ENCODE measurements at places on chromosomes 5 and 9. TPM values are rescaled to one million over a fixed set of nuclear protein-coding genes. Genes with fewer than 3 reads are reported as not detected.

DNA sequence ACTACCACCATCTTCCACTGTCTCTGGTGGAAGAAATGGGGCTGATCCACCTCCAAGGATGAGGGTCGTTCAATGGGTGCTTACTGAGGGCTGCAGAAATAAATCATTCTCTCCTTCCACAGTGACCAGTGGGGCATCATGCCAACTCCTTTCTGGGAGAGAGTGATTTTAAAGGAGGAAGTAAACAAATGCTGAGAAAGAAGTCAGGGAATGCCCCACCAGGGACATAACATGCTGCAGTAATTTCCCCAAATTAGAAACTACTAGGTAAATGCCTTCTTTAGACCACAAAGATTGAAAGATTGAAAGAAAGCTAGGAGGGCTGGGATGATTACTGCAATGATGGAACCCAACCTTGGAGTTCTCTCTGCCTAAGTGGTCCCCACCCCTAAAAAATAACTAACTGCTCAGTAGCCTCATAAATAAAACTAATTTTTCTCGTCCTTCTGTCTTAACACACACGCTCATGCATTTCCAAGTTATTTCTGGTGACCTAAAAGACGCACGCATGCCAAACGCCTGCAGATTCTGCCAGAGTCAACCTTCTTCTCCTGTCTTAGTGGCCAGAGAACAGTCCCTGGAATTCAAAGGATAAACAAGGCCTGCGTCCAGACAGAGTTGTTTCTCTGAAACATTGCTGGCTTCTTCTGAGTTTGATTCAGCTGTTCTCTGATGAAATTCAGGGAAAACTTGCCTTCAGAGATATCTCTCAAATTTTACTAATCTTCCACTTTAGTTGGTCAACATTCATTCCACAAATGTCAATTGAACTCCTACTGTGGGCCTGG lies 250.0 kb downstream of the NR3C1 start:
- peak; percentile 74 for DNase-seq

DNA sequence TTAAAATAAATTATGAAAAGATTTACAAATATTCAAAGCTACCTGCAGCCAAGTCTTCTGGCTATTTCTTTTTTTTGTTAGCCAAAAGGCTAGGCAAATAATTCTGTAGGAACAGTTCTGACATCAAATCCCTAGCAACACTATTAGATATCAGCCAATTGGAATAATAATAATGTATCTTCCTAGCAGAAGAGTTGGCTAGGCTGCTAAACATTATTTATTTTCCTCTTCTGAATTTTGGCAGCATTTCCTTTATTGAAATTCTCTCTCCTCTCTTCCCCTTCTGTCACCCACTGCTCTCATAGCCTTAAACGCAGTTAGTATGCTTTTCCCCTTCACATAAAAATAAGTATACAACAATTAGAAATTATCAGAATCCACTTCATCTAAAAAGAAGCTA lies 42.6 kb downstream of the ZDHHC21 start:
- DNase-seq, result no peak

GRCh38 chr5:125149527-125149926 lies 403.1 kb upstream of the ZNF608 start:
- no peak for DNase-seq

DNA sequence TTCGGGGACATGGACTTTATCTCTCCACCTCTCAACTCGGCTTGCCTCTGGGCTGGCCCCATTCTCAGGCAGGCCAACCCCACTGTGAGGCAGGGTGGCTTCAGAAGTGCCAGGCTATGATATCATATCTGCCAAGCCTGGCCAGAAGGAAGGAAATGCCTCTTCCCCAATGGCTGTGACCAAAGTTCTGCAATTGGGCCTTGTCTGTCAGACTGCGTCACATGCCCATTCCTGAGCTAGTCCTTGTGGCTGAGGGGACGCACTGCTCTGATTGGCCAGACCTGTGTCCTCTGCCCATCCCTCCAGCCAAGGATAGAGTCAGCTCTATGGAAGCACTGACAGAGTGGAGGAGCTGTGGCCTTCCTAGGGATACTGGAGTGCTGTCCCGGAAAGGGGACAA lies 11.9 kb downstream of the SMIM23 start:
- no peak for DNase-seq

GRCh38 chr5:143964919-143965318 lies 153.0 kb downstream of the HMHB1 start:
- no peak for DNase-seq

DNA sequence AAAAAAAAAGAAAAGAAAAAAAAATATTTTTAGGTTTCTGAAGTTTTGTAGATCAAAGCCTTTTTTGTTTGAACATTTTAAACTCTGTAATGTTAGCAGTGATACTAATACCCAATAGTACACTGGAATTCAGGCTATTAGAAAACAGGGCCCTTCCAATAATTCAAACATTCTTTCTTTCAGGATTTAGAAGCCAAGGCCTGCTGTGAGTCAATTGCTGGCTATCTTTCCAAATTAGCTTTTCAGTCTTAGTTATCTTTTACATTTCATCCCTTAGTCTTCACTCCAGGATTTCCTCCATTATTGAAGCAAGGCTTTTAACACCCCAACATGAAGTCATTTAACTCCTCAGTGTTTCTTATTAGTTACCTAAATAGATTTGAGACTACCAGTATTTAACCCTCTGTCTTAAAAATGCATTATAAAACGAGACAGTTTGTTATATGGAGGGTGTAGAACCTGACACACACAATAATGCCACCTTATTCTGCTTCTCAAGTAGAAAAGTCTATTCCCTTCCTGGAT lies 951.9 kb upstream of the DMAC1 start:
- no peak for DNase-seq

GRCh38 chr5:5665225-5666075 lies 243.0 kb downstream of the ICE1 start:
- no peak for DNase-seq

DNA sequence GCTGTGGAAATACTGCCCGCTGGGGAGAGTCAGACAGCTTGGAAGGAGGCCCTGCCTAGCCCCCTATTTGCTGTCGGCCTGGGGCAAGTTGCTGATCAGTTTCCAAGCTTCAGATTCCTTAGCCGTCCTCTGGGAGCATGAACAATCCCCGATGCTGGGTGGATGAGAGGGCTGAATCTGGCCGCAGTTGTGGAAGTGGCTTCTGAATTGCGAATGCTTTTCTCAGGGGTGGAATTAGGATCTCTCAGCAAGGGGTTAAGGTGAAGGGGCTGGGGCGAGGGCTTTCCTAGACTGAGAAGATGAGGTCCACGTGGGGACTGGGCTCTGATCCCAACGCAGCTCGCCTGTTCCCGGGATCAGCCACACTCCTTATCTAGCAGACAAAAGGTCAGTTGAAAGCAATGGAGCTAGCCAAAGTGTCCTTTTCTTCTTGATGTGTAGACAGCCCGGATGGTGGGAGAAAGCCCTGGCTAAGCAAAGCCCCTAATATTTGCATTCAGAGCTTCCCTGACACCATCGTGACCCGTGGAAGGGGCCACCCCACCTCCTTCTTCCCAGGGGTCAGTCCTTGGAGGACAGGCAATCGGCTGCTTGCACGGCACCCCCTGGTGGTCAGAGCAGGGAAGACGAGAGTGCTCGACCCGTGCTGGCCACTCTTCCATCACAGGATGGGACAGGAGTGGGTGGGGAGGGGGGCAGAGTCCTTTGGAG lies 54.9 kb downstream of the COL15A1 start:
- DNase-seq, result peak; percentile 85

- no peak for DNase-seq
Measured at GRCh38 chr5:14323466-14323865, 180.3 kb downstream of the TRIO start.

DNA sequence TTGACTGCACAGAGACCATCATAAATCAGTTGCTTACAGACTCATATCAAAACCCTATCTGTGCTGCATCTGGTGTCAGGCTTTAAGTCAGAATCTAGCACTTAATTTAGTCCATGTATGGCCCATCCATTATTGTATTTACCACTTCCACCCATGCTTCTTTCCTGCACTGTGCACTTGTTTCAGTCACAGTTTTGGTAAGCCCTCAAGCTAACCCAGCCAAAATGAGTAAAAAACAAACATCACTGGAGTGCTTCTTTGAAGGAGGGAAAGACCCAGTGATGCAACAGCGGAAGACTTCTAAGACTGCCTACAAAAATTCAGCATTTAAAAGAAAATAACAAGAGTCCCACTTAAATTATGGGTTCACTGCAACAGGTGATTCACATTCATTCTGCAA lies 69.0 kb downstream of the FGF10 start:
- no peak for DNase-seq

DNA sequence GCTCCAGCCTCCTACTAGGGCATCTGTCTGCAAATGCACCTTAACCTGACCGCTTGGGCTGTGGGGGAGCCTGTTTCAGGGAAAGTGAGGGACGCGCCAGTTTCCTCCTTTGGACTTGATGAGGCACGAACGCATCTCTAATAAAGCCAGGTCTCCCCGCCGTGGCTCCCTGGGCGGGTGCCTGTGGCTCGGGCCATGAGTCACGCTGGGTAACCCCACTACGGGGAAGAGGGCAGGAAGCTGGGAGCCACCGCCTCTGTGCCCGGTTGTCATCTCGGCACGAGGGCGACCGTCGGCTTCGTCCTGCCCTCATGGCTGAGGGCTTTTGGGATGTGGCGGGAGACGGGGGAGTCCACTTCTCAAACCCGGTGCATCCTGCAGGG lies 12.1 kb downstream of the NOTCH1 start:
- no peak for DNase-seq

DNA sequence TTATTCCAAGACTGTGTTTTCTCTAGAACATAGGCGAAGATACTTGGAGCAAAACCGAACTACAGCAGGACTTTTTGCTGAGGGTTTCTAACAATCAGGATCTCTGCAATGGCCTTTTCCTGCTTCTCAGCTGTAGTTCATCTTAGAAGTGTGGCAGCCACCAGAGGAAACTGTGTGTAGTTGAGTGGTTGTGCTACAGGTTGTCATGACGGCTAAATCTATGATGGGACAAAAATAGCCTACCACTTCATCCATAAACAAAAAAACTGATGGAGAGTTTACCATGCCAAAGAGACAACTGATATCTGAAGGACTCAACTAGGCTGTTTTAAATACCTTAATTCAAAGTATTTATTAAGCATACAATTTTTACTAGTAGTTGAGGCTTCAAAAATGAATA lies 28.2 kb upstream of the DMAC1 start:
- no peak for DNase-seq

Gene RC3H2
- polyA plus RNA-seq, result 8.0 TPM

Gene PCDHGC5
- 1.1 TPM for polyA plus RNA-seq

Gene LOX
- polyA plus RNA-seq, result 2.2 TPM

Gene TMC1
- not detected for polyA plus RNA-seq

Gene CCL27
- 0.24 TPM for polyA plus RNA-seq

Gene SLC6A7
- not detected for polyA plus RNA-seq

Gene PLK2
- polyA plus RNA-seq, result 12.2 TPM

Gene CCDC152
- polyA plus RNA-seq, result 0.61 TPM

All from adrenal gland (tissue), 19 donors.